ACHN (cell line): ENCODE measurements at places on chromosomes 2 and 18.

GRCh38 chr2:146079216-146079615, 1559.3 kb upstream of the ZEB2 start:
- DNase-seq = no peak

- no peak for DNase-seq
Measured at GRCh38 chr2:26591619-26592505, 49.3 kb downstream of the CIB4 start.

GRCh38 chr2:157930728-157931127, 54.6 kb upstream of the ACVR1 start:
- no peak for DNase-seq

- peak; percentile 22 for DNase-seq
Measured at GRCh38 chr2:24824966-24825882, 32.0 kb downstream of the CENPO start.

- DNase-seq = no peak
Measured at GRCh38 chr2:137948894-137949293, 15.4 kb upstream of the HNMT start.

- DNase-seq = no peak
Measured at GRCh38 chr18:50080316-50080715, 114.6 kb downstream of the MYO5B start.

GRCh38 chr2:234958746-234959395, 7.1 kb downstream of the SH3BP4 start:
- DNase-seq = no peak

GRCh38 chr2:6946722-6947121, 29.5 kb downstream of the RNF144A start:
- DNase-seq = no peak

GRCh38 chr18:24918257-24918656, 433.7 kb downstream of the ZNF521 start:
- DNase-seq = no peak

DNA sequence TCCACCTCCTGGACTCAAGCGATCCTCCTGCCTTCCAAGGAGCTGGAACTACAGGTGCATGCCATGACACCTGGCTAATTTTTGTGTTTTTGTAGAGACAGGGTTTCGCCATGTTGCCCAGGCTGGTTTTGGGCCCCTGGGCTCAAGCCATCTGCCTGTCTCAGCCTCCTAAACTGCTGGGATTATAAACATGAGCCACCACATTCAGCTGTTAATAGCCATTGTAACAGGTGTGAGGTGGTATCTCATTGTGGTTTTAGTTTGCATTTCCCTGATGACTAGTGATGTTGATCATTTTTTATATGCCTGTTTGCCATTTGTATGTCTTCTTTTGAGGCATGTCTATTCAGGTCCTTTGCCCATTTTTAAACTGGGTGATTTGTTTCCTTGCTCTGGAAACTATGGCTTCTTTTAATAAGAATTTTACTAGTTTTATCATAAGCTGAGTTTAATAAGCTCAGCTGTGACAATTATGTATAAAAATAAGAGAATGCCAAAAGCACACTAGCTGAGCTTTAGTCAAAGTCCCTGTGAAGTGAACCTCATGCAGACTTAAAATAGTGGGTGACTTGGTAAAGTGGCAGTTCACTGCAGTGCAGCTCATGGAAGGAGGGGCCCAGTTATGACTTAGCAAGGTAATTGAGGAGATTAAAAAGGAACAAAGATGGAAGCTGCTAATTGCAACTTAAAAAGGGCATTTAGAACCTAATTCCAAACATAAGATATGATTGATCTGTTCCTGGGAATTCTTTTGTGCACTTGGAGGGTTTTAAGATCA, 465.1 kb downstream of the TGIF1 start:
- no peak for DNase-seq

DNA sequence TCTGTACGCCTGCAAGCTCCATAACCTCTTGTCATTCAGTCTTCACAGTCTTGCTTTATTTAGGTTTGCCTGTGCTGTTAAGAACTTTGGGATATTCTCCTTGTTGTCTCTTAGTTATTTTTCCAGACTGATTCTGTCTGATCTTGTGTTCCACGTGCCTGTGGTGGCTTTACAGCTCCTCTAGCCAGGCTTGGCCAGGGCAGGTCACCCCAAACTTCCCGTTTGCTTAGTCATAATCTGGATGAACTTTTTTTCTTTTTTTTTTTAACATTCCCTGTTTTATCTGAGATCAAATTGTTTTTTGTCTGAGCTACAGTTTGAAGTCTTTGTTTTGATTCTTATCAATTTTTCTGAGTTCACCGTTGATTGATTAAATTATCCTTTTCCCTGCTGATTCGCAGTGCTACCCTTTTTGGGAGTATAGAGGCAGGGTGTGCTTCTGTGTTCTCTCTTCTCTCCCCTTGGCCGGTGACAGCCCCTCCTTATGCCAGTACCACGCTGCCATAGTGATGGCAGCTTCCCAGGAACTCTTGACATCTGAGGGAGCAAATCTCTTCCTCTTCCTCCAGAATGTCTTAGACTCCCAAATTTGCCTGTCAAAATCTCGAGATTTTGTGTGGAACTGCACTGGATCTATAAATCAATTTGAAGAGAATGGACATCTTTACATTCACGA, 2.5 kb downstream of the SP100 start:
- peak; percentile 45 for DNase-seq

- DNase-seq = no peak
Measured at GRCh38 chr2:84057917-84058560, 401.0 kb downstream of the SUCLG1 start.

GRCh38 chr2:150134223-150134857, 353.1 kb downstream of the RND3 start:
- DNase-seq = no peak

DNA sequence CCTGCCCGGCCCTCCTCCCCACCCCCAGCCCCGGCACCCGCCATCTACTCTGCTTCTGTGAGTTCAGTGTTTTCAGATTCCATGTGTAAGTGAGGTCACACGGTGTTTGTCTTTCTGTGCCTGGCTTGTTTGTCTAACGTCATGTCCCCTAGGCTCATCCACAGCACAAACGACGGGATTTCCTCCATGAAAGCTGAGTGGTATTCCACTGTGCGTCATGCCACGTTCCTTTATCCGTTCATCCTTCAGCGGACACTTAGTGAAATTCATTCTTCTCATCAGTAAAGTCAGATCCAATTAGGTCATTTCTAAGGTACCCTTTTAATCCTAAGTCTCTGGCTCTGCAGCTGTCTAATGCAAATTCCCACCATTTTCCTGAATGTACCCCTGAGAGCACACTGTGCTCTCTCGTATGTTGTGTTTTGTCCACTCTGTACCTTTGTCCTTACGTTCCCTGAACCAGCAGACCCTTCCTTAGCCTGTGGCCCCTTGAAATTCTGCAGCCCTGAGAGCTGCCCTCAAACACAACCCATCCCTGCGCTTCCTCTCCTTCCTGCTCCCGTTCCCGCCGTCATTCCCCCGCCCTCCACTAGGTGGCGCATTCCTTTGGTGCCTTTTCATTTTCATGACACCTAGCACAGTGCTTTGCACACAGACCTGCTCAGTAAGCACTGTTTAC, 44.1 kb downstream of the TRAPPC12 start:
- peak; percentile 60 for DNase-seq

DNA sequence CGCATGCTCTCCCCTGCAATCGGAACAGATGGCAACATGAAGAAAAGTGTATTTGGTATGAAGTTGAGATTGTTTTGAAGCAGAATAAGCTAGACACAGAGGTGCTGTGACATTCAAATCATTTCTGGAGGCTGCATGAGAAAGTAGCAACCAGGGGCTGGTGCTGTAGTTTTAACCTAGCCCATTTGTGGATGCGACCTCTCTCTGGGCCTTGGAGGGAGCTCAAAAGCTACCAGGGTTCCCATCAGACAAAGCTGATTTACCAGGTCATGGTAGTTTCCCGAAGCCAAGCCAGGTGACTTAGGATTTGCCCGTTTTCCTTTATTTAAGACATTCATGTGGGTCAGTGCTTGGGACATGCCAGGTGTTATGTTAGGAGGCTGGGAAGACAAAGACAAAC, 77.5 kb downstream of the CIB4 start:
- DNase-seq = no peak

DNA sequence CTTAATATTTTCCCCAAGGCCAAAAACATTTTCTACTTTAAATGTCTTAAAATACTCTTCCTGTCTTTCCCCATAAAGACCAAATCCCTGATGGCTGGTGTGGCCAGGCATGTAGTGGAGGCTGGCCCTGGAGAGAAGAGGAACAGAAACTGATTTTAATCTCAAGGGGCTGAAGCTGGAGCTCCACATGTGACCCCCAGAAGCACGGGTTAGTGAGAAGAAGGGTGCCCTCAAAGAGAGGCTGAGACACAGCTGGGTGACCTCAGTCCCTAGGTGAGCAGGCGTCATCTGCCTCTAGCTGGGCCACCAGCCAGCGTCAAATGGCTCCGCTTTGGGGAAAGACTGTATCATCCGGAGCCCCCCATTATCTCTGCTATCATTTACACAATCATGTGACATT, 19.3 kb upstream of the TMEM18 start:
- DNase-seq = no peak

- DNase-seq = no peak
Measured at GRCh38 chr2:24704692-24705091, 88.5 kb downstream of the PTRHD1 start.

GRCh38 chr2:136141510-136142149, 23.7 kb upstream of the CXCR4 start:
- DNase-seq = no peak

GRCh38 chr18:58321986-58322385, 278.0 kb downstream of the NEDD4L start:
- peak; percentile 47 for DNase-seq
